ENCODE measurements at places on chromosomes 4 and X.

GRCh38 chrX:145817331-145818185 is at the start of gene SLITRK2:
Gene SLITRK2, plus strand, starts transcription at chrX:145817829. Its CDS starts 4,597 bp downstream, at chrX:145822426.
- DNase-seq = no peak

GRCh38 chrX:9807355-9808182 is 21.3 kb downstream of the SHROOM2 start:
- DNase-seq = peak; percentile 36

GRCh38 chrX:19924285-19924684 is 36.9 kb upstream of the SH3KBP1 start:
- peak; percentile 8 for DNase-seq

GRCh38 chrX:12206413-12206812 is 68.1 kb downstream of the FRMPD4 start:
- DNase-seq = no peak

All from stomach (tissue), 19 donors.